ENCODE measurements at places on chromosomes 1 and 21. TPM values are rescaled to one million over a fixed set of nuclear protein-coding genes. Genes with fewer than 3 reads are reported as not detected.

GRCh38 chr1:204192589-204193352 is 3.5 kb downstream of the KISS1 start:
- DNase-seq = no peak

GRCh38 chr1:107702946-107703571 is 261.9 kb downstream of the VAV3 start:
- no peak for DNase-seq

Gene LRRC7
- total RNA-seq = not detected

Gene AQP10
- total RNA-seq = not detected

Gene ACADM
- total RNA-seq = 133 TPM

DNA sequence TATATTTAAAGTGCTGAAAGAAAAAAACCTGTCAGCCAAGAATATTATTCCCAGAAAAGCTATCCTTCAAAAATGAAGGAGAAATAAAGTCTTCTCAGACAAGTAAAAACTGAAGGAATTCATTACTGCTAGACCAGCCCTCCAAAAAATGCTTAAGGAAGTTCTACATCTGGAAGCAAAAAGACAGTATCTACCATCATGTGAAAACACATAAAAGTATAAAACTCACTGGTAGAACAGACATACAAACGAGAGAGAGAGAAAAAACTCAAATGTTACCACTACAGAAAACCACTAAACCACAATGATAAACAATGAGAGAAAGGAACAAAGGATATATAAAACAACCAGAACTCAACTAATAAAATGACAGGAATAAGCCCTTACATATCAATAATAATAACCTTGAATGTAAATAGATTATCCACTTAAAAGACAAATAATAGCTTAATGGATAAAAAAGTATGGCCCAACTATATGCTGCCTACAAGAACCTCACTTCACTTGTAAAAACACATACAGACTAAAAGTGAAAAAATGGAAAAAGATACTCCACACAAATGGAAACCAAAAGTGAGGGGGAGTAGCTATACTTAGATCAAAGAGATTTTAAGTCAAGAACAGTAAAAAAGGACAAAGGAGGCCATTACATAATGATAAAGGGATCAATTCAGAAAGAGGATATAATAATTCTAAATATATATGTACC is 22.0 kb downstream of the NSL1 start:
- DNase-seq = no peak

Gene NEK2
- total RNA-seq = 40.8 TPM
